ENCODE measurements at places on chromosomes 5 and 9.

GRCh38 chr9:11182001-11182400 is 569.2 kb upstream of the PTPRD start:
- DNase-seq: no peak

DNA sequence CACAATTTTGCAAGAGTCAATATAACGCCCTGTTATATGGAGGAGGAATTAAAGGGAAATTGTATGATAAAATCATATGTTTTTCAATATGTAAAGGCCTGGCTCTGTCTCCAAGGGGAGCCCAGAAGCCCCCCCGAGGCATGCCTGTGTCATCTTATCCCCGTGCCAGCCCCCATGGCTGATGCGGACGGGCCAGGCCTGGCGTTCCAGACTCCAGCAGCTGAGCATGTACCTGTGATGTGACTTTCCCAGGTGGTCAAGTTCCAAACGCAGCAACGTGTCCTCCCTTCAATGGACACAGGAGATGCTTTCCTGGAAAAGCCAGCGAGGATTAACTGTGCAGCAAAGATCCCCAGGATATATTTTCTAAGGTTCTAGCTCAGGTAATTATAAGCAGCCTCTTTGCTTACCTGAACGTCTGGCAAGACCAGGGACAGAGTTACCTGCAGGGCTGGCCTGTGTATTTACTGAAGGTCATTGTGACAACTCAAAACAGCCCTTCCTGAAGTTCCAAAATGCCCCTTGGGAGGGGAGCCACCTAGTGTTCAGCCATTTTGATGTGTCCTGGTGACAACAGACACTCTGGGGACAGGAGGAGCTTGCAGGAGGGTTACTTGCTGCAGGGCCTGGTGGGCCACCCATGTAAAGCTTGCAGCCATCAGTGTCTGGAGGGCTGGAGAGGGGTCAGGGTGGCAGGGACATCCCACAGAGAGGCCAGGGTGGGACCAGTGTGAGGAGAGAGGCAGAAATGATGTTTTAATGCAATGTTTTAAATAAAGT is 53.3 kb upstream of the RNU6ATAC start:
- DNase-seq: no peak

- no peak for DNase-seq
Observed at GRCh38 chr5:140293091-140293848, 9.6 kb downstream of the PFDN1 start.

DNA sequence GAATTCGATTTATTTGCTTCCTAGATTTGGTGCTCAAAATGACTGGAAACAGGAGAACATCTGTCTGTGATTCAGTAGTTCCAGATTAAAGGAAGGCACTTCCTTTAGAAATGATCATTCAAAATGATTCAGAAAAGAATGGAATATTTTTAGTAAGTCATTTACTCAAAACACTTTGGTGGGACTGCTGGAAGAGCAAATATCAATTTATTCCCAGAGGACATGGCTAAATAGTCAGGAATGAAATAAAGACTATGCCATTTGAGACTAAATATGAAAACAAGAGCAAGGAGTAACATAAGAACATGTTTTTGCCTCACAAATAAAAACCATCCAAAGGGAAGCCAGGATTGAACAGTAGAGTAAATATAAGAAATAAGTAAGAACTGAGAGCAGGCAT is 138.6 kb upstream of the RASA1 start:
- no peak for DNase-seq
